Activated CD8-positive, alpha-beta memory T cell treated with anti-CD3 and anti-CD28 coated beads for 1 hour (primary cell): ENCODE measurements at places on chromosomes 2 and 18.

- DNase-seq = no peak
Measured at GRCh38 chr2:16640867-16641266, 24.8 kb downstream of the CYRIA start.

DNA sequence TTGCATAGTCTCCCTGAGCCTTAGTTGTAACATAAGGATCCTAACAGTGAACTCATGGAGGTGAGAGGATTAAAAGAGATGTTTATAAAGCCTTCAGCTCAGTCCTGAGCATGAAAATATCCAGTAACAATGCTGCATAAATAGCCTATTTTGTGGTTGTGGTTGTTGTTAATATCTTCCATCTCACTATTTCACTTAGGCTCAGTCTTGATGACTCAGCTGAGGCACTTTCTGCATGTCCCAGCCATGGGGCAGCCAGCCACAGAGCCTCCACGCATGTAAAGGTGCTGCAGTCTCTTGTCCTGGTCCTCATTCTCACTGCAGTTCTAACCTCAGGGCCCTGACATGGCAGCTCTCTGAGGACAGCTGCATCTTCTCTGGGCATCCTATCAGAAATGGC, 218.8 kb upstream of the PKDCC start:
- no peak for DNase-seq

DNA sequence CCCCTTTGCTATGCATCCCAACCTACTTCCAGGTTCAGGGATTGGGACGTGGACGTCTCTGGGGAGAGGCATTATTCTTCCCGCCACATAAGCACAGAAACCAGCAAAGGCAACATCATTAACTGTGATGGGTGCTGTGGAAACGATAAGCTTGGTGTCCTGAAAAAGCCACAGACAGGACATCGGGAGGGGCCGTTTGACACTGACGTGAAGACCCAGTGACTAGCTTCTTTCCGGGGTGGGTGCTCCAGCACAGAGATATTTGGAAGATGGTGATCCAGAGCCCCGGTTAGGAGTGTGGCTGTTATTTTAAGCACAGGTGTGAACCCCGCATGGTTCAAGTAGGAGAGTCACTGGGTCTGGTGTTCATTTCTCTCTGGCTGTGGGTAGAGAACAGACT, 163.8 kb upstream of the HDAC4 start:
- DNase-seq = no peak

DNA sequence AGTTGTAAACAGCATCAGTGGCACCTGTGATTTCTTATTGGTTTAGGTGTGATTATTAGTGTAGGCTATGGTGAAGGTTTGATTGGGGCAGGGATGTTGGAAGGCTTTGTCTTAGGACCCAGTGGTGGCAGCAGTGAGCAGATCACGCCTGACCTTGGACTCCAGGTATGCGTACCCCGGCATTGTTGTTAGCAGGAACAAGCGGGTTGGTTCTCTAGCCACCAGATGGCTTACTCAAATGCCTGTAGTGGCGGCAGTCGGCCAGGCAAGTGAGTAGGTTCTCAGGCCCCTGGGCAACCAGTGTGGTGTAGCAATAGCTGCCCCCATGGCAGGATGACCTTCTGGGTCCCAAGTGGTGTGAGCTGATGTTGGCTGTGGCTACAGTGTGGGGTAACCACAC, 558.3 kb downstream of the KCNJ3 start:
- no peak for DNase-seq
